NCI-H1105 (cell line): ENCODE measurements at places on chromosomes 12 and 14.

DNA sequence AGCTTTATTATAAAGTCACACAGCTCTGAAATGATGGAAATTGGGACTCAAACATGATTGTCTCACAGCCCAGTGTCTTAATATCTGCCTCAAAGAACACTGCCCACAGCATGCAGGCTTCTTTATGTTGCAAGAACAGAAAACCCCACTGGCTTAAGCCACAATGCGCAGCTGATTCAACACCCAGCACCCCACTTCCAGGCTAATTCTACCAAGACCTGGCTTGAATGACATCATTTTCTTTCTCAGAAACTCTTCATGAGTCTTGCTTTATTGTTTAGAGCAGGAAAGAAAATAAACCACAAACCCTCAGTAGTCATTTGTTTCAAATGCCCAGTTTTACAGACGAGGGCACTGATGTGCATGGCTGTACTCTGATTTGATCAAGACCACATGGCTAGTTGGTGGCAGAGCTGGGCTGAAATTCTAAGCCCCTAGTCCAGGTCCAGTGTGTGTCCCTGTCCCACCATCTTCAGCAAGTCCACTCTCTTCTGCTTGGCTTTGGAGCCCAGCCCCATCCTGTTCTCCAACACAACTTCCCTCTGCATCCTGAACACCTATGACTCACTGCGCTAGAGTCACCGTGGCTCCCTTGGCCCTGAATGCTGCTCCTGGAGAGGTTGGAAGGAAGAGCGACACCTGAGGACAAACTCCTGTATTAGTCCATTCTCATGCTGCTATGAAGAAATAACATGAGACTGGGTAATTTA, 50.3 kb upstream of the SRSF5 start:
- no peak for DNase-seq

- DNase-seq = no peak
Observed at GRCh38 chr12:50220363-50220995, 53.3 kb upstream of the CERS5 start.

GRCh38 chr12:101686176-101686575, 11.3 kb upstream of the CHPT1 start:
- no peak for DNase-seq

- DNase-seq = no peak
Observed at GRCh38 chr12:32897687-32898573, 1.4 kb upstream of the PKP2 start.

- no peak for DNase-seq
Observed at GRCh38 chr12:5557906-5558305, 126.0 kb downstream of the NTF3 start.

DNA sequence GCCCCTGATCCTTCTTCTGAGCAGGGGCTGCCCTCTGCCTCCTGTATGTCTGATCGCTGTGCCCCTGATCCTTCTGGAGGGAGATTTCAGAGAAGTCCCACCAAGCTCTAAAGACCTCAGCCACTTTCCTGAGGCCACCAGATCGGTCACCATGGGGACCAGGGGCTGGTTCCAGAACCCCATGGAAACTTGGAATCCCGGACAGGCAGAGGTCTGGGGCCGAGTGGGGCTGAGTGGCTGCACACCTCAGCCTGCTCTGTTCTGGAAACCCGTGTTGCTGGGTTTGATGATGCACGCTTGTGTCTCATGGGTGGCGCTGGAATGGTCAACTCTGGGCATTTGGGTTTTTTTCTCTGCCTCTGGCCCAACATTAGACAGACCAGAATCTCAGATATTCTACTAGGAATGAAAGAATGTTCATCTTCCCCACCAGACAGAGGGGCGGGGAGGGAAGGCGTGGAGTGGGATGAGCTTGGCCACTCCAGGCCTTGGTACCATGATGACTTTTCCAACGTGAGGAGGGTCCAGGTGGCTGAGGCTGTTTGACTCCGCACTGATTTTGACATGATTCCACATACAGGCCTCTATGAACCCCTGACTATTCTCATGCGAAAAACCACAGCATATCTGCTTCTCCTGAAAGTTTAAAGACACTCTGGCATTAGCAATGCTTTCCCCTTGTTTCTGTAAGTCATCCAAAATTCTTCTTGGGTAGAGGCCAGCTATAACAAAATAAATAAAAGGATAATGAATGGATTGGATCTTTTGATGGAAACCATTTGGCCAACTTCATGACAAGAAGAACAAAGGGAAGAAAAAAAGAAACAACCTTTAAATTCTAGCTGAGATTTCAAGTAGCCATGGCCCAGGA, 114.5 kb downstream of the ADGRD1 start:
- no peak for DNase-seq

GRCh38 chr14:68366656-68367055, 426.2 kb downstream of the ZFP36L1 start:
- no peak for DNase-seq

GRCh38 chr14:44771496-44771895, 190.3 kb downstream of the KLHL28 start:
- DNase-seq = no peak

- DNase-seq = no peak
Observed at GRCh38 chr12:57576613-57577160, 14.3 kb upstream of the PIP4K2C start.

- no peak for DNase-seq
Observed at GRCh38 chr12:116404247-116404646, 126.8 kb upstream of the MED13L start.

DNA sequence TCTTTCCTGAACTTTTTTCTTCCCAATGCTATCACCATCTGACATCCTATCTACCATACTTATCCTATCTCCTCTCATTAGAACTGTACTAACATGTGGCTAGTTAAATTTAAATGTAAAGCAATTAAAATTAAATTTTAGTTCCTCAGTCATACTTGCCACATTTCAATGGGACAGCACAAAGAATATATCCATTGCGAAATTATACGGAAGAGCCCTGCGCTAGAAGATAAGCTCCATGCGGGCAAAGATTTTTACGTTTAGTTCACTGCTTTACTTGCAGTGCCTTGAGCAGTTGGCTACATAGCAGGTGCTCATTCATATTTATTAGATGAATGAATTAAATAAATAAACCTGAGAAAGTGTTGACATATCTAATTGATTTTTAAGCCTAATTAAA, 33.1 kb downstream of the SEC23A start:
- DNase-seq = no peak

DNA sequence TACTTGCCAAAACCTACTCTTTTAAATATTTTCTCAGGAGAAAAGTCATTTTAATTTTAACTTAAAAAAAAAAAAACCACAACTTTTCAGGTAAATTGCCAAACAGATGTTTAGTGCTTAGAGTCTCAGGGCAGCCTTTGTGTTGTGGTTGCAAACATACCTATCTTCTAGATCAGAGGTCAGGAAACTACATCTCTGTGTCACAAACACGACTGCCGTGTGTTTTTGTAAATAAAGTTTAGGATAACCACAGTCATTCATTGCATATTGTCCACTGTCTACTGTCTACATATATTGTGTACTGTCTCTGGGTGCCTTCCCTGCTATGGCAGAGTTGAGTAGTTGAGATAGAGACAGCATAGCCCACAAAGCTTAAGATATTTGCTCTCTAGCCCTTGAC, 48.9 kb downstream of the DYRK2 start:
- no peak for DNase-seq

- no peak for DNase-seq
Observed at GRCh38 chr12:62859321-62859737, 75.6 kb downstream of the PPM1H start.

GRCh38 chr12:30908722-30909348, 17.7 kb upstream of the TSPAN11 start:
- no peak for DNase-seq

DNA sequence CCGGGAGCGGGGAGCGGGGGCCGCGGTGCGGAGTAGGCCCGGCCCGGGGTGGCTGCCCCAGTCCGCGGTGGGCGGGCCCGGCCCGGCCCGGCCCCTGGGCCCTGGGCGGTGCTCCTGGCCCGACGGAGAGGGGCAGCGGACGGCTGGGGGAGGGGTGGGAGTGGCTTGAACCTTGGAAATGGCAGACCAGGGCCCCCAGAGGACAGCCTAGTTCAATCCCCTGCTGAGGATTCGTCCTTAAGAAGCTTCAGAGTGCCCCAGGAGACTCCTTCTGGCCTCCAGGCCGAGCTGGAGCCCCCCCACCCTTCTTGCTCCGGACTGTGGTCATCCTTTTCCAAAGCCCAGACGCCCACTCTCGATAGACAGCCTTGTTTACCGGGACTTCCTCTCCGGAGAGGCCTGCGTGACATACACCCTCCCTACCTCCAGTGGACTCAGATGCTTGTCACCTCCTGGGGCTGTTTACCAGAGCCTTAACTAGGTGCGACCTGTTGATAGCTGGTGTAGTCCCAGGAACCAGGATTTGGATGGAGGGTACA, 458 bp downstream of the KHNYN start:
- DNase-seq = no peak

GRCh38 chr14:38873941-38874612, 229.0 kb downstream of the SEC23A start:
- DNase-seq = no peak

DNA sequence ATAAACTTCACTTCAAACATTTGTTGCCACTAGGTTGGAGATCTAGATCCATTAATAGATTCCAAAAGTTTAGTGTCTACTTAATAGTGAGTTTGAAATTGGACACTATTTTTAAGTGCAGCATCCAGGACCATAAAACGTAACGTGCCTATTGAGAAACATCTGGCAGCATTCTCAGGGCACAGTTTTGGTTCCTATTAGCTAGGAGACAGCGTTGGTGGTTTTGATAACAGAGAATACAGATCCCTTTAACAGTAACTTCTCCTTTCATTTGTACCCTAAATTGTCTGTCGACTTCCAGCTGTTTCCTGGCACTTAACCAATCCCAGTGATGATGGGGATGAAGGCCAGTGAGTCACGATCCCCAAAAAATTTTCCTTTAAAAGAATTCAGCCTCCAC, 25.8 kb downstream of the KCNK10 start:
- DNase-seq = no peak

DNA sequence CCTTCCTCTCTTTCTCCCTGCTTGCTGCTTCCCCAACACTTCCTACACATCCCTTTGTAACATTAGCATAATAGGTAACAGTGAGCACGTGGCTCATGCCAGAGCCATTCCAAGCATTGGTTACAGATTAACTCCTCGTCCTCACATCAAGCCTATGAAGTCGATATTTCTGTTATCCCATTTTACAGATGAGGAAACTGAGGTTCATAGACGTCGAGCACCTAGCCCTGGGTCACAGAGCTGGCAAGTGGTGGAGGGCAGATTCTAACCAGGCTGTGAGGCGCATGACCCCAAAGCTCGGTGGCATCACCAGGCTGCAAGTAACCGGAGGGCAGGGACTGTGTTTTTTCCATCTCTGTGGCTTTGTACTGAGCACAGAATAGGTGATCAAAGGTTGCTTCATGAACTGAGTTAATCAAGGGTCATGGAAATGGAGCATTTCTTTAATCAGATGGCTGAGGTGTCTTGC, 5.7 kb upstream of the SERPINA1 start:
- DNase-seq = no peak

DNA sequence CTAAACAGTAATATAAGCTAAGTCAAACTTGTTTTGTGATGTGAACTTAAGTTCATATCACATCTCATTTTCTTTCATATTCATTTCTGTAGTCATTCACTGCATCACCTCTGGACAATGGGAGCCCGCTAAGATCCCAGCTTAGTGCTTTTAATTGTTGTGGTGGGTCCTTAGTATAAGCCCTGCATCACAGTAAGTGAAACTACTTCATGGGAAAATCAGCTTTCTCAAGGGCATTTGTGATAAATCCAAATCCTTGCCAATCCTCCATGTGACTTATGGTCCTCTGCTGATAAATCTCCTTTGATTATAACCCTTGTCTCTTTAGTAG, 98.3 kb downstream of the PLEKHA5 start:
- no peak for DNase-seq

DNA sequence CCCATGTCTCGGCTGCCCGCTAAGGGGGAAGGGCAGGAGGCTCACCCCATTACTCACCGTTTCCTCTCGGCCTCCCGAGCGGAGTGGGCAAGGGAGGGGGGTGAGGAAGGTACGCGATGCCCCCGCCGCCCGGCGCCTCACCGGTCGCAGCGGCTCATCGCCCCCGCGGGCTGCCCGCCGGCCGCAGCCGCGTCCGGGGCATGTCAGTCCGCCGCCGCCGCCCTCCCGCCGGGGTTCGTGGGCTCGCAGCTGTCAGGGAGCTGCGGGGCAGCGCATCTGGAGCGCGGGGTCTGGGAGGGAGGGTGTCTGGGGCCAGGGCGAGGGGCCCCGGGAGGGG, 461 bp downstream of the SLC8A3 start:
- no peak for DNase-seq

DNA sequence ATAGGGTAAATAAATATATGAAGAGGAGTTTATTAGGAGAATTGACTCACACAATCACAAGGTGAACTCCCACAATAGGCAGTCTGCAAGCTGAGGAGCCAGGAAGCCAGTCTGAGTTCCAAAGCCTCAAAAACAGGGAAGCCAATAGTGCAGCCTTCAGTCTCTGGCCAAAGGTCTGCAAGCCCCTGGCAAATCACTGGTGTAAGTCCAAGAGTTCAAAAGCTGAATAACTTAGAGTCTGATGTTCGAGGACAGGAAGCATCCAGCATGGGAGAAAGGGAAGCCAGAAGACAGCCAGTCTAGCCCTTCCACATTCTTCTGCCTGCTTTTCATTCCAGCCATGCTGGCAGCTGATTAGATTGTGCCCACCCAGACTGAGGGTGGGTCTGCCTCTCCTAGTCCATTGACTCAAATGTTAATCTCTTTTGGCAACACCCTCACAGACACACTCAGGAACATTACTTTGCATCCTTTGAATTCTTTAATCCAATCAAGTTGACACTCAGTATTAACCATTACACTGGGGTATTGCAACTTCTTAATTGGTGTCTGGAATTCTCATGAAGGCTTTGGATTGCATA, 736.5 kb upstream of the LMO3 start:
- DNase-seq = no peak

DNA sequence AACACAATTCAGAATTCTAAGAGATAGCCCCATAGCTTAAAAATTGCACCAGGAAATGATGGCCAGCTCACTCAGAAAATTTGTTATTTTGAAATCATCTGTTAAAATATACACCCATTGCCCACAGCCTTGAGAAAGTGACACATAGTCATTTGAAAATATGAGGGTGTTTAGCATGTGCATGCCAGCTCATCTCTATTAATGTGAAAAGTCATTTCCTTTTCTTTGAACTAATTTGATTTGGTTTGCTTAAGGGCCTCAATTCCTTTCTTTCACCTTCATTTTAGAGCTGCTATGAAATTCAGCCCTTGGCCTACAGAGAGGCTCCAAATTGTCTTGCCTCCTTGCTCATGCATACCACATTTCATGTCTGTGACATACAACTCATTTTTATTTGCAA, 241.4 kb downstream of the PHLDA1 start:
- DNase-seq = no peak

- DNase-seq = no peak
Observed at GRCh38 chr14:61923348-61923747, 161.1 kb downstream of the SNAPC1 start.
